Right forelimb (tissue), 1 donor: ENCODE measurements at places on chromosomes 4 and X.

- no peak for DNase-seq
These were observed 6.5 kb upstream of the NDST4 start for GRCh38 chr4:115119804-115120352.

DNA sequence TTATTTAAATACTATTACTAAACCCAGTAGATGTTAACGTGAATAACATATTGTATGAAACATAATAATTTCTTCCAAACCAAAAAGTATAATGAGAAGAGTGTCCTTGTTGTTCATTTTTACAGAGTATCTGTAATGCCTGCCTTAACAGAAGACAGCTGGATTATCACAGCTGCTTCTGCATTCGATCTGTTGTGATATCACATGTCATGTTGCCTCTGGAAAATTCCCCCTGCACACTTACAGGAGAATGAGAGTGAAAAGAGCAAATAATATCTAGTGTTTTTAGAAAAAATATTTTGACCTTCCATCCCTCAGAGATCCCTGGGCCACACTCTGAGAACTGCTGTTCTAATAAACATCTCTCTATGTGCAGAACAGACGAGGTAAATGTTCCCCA is 240.1 kb upstream of the NOCT start:
- DNase-seq: no peak

DNA sequence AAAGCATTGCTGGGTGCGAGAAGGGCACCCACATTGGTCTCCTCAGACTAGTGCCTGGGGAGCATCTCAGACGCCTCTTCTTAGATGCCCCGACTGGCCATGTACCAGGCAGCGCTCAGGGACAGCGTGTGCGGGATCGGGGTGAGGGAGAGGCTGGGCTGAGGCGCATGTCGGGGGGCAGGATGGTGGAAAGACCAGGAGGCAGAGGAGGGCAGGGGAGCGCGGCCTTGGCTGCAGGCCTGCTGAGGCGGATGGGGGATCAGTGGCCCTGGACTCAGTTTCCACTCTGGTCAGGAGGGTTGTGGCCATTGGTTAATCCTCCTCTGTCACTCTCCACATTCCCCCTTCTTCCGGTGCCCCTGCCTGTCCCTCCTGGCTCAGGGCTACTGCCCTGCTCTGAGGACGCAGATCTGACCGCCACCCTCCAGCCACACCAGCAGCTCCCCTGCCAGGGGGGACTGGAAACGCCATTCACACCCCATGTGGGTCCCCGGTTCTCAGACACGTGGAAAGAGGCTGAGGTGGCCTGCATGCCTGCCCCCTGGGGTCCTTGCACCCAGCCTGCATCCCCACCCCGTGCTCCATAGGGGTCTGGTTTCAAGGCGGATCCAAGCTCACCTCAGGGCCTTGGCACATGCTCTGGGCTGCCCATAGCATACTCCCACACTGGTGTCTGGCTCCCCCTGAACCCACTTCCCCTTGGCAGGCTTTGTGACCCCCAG is 105.9 kb downstream of the CPZ start:
- DNase-seq: peak; percentile 30

GRCh38 chr4:101870874-101871273 is 80.3 kb downstream of the BANK1 start:
- DNase-seq: no peak

DNA sequence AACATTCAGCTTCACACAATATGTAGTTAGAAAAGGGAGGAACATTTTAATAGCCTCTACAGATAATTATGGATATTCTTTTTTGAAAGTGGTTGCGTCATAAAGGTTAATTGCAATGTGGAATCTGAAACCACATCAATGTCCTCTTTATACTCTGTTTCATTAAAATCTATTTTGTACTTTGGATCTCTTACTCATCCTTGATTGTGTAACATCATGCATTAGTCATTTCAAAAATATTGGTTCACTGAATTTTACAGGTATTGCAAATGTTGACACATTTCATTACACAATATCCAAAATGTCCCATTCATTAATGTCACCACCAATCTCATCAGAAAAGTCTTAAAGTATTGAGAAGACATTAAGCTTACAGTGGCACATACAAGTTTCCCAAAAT is 62.7 kb upstream of the USP9X start:
- no peak for DNase-seq

DNA sequence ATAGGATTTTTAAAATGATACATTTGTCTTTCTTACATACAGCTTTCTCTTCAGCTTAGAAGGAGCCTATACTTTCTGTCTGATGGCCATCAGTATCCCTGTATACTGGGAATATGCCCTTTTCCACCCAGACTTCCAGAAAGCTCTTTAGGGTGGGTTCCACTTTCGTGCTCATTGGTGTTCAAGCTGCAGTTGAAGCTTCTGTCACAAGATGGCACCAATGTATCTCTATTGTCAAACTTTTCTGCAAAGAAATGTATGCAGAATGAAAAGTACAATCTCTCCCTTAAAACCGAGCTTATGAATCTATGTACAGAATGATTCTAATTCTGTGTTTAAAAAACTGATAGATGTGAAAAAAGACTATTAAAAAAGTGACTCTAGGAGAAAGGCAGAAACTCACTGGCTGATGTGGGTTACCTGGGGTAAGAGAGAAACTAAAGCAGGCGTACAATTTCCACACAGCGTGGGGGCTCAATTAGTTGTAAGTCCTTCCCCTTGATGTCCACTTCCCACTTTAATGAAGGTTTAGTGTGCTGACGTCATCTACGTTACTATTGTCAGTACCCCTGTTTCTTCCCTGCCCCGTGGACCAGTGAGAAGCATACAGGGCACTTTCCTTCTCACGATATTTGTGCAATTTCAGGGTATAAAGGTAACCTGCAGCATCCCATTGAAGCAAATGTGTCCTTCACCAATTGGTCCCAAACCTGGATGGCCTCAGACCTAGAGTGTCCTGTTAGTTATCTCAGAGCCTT is 57.3 kb upstream of the TCEAL2 start:
- no peak for DNase-seq

DNA sequence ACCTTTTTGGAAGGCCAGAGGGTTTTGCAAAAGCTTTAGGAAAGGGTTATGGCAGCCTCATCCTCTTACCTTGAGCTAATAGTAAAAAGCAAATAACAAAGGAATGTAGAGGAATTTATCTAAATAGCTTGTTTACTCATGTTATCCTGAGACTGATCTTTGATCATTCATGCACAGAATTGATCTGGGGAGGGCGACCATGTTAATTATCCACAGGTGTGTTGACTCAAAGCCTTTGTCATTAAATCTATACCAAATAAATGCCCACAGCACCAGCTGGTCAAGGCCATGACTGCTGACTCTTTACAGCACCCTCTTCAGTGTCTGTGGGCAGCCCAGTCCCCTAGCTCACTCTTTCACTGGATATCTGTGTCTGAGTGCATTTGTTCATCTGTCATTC is 22.8 kb upstream of the DCLK2 start:
- no peak for DNase-seq

GRCh38 chr4:159204566-159204965 is 101.7 kb downstream of the RAPGEF2 start:
- no peak for DNase-seq

- no peak for DNase-seq
These were observed 1.4 kb upstream of the ARHGAP6 start for GRCh38 chrX:11666952-11667685.

GRCh38 chr4:73523126-73523525 is 41.6 kb downstream of the AFM start:
- no peak for DNase-seq

GRCh38 chrX:13396924-13397323 is 77.1 kb upstream of the ATXN3L start:
- DNase-seq: no peak

DNA sequence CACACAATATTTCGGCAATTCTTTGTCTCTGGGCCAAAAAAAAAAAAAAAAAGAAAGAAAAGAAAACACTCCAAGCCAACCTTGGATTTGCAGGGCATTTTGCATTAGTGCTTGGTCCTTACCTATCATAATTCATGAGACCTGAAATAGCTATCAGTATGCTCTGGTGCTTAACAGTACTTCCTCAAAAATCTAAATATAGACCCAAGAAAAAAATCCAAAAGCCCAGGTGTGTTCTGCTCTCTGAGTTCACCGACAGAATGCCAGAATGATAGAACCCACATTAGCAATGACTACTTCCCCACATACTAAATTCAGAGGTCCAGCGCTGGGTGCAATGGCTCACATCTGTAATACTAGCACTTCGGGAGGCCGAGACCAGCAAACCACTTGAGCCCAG is 42.9 kb downstream of the ABCG2 start:
- no peak for DNase-seq

- DNase-seq: no peak
These were observed 22.6 kb downstream of the ASB11 start for GRCh38 chrX:15292861-15293260.

- DNase-seq: no peak
These were observed 178.9 kb upstream of the SPANXN1 start for GRCh38 chrX:145068450-145068849.

GRCh38 chr4:108110450-108110849 is 58.3 kb downstream of the LEF1 start:
- no peak for DNase-seq

DNA sequence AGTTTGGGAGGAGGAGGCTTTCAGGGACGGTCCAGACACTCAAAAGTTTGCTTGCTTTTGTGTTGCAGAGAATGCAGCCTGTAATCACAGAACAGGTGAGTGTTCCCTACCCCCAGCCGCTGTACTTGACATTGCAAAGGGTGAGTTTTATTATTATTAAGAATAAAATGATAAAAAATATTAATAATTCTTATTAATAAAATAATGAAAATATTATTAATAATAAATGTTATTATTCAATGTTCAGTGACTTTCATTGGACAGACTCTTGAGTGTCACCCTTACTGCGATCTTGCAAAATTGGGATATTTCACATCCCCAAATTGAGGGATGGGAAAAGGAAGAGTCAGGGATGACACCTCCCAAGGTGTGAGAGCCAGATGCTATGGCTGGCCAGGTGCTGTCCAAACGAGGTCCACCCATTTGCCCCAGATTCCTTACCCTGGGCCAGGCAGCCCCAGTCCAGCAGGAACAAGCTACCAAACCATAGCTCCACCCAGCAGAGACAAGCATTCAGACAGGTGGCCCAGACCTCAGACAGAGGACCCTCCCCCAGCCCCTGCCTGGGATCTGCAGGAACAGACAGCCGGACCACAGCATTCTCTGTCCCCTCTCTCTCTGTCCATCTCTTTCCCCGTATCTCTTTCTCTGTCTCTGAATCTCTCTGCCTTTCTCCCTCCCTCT is 22.4 kb downstream of the IL3RA start:
- DNase-seq: no peak

- DNase-seq: peak; percentile 74
These were observed at the start of gene LRCH2 for GRCh38 chrX:115233497-115234455. LRCH2 (minus strand) TSS chrX:115234096; CDS start chrX:115234041, 55 bp downstream.

DNA sequence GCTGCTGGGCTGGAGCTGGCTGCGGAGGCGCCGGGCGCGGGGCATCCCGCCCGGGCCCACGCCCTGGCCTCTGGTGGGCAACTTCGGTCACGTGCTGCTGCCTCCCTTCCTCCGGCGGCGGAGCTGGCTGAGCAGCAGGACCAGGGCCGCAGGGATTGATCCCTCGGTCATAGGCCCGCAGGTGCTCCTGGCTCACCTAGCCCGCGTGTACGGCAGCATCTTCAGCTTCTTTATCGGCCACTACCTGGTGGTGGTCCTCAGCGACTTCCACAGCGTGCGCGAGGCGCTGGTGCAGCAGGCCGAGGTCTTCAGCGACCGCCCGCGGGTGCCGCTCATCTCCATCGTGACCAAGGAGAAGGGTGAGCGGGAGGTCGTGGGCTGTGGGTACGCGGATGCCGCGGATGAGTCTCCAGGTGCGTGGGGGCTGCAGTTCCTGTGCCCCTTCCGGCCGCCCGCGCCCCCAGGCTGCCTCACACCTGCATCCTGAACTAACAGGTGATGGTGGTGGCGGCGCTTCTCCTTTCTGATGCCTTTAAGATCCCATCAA is 499 bp downstream of the CYP2U1 start:
- peak; percentile 47 for DNase-seq

- no peak for DNase-seq
These were observed 4.4 kb upstream of the PRDM8 start for GRCh38 chr4:80192937-80193336.

DNA sequence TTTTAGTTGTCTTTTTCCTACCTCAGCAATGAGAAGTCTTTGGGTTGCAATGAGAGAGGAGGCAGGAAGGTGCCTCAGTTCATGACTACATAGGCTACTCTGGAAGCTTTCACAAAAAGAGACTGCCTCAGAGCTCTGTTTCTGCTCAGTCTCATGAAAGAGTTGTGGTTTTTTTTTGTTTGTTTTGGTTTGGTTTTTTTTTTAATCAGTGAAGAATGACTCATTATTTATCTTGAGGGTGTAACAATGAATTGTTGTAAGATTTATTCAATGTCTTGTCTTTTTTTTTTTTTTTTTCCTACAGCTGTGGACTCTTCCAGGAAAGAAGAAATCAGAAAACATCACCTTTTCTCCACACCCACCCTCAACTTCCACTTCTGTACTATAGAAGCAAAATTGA is 67.5 kb upstream of the CXCL13 start:
- no peak for DNase-seq

DNA sequence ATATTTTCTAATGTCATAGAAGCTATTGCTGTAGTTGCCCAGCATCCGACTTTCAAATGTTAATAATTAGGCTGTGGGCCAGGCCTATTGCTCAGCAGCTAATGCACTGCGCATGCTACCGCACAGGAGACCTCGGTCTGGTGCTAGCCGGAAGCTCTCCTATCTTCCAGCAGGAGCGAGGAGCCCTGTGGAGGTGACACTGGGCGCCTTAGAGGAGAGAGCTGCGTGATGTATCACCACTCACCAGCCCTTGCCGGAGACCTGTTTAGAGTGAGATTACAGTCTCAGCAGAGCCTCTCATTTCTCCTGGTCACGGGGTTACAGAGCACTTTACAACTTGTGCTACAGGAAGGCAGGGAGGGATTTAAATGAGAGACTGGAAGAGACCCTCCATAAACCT is 31.1 kb upstream of the MID1IP1 start:
- DNase-seq: no peak

- no peak for DNase-seq
These were observed 16.5 kb downstream of the SPANXN3 start for GRCh38 chrX:143500751-143501150.

GRCh38 chrX:74015379-74016019 is 288.5 kb upstream of the ZCCHC13 start:
- DNase-seq: peak; percentile 48

- no peak for DNase-seq
These were observed 30.2 kb downstream of the TRO start for GRCh38 chrX:54950730-54951375.

GRCh38 chr4:52716364-52717151 is 34.7 kb downstream of the ERVMER34-1 start:
- DNase-seq: no peak

GRCh38 chr4:33837043-33837838 is 2407.1 kb downstream of the ARAP2 start:
- no peak for DNase-seq

DNA sequence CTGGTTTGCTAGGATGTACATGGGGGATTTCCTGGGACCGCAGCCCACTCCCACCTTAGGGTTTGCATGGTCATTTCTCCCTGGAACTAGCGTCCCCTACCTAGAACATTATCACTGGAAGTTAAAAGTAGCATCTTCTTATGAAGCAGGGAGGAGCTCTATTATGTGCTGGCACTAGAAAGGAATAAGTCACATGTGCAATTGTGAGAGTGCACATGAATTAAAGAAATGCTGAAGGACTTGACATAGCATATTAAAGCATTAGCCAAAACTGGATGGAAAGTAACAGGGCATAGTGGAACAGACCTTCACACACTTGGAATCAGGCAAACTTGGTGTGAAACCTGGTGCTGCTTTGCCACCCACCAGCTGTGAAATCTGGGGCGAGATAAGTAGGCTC is 2.7 kb downstream of the EXOC1L start:
- DNase-seq: no peak
